Nucleus accumbens (tissue), 56 donors: ENCODE measurements at places on chromosomes 13 and 19.

- DNase-seq = no peak
Observed at GRCh38 chr13:32247887-32248286, 67.3 kb downstream of the ZAR1L start.

GRCh38 chr13:98761986-98762616 is 9.6 kb upstream of the SLC15A1 start:
- DNase-seq = no peak

DNA sequence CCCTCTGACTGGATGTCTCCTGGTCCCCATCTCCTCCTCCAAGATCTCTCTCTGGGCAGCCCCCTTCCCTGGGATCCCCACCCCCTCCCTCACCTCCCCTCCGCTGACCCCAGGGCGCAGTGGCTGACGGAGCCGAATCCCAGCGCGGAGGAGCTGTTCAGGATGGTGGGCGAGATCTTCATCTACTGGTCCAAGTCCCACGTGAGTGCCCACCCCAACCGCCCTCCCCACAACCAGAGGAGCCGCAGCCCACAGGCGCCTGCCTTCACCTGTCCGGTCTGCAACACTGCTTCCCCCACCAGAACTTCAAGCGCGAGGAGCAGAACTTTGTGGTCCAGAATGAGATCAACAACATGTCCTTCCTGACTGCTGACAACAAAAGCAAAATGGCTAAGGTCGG is 89.4 kb downstream of the RYR1 start:
- no peak for DNase-seq

DNA sequence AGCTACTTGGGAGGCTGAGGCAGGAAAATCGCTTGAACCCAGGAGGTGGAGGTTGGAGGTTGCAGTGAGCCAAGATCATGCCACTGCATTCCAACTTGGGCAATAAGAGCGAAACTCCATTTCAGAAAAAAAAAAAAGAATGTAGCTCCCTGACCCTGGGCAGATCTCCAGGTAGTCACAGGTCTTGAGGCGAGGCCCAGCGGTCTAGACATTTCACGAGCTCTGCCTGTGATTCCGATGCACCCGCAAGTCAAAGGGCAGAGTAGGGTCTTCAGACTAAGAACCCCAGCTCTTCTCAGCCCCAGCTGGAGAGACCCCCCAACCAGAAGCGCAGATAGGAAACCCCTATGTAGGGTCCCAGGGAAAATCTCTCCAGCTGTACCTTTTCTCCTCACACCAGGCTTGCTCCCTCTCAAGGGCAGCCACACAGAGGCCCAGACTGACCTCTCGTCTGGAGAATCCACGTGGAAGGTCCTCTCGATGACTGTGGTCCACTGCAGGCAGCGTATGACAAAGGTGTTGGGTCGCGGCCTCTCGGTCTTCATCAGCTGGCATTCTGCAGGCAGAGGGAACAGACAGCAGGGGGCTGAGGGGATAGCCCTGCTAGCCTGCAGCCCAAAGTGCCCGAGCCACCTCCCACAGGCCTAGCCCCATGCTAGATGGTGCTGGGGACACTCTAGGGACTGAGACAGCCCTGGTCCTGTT is 28.4 kb upstream of the CCNP start:
- DNase-seq = no peak

- DNase-seq = no peak
Observed at GRCh38 chr13:41361491-41361890, 50.4 kb downstream of the NAA16 start.

DNA sequence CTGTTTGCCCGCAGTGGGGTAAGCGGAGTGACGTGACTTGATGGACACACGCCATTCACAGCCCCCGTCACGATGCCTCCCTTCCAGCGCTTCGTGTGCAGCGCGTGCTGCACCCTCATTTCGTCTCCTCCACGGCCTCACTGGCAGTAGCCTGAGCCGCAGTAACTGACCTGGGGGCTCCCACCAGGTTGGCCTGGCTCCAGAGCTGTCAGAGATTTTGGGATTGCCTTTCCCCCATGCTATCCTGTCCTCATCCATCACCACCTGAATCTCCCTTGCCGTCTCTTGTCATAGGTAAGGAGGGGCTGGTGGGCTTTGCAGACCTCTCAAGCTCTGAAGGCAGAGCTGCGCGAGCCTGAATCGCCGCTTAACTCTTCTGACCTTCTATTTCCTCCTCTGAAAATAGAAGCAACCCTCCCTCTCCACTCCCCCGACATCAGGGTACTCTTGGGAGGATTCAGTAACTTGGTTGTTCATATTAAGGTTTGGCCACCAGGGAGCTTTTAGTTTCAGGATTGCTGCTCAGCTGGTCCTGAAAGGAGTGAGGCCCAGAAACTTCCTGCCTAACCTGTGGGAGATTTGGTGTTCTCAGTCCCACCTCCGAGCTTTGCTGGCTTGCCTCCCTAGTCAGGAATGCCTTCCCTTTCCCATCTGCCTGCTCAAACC is 27.9 kb downstream of the SIGLEC5 start:
- no peak for DNase-seq

- DNase-seq = no peak
Observed at GRCh38 chr19:21841081-21841480, 5.1 kb upstream of the ZNF43 start.

GRCh38 chr19:37966662-37967231 is 59.7 kb downstream of the SIPA1L3 start:
- no peak for DNase-seq

DNA sequence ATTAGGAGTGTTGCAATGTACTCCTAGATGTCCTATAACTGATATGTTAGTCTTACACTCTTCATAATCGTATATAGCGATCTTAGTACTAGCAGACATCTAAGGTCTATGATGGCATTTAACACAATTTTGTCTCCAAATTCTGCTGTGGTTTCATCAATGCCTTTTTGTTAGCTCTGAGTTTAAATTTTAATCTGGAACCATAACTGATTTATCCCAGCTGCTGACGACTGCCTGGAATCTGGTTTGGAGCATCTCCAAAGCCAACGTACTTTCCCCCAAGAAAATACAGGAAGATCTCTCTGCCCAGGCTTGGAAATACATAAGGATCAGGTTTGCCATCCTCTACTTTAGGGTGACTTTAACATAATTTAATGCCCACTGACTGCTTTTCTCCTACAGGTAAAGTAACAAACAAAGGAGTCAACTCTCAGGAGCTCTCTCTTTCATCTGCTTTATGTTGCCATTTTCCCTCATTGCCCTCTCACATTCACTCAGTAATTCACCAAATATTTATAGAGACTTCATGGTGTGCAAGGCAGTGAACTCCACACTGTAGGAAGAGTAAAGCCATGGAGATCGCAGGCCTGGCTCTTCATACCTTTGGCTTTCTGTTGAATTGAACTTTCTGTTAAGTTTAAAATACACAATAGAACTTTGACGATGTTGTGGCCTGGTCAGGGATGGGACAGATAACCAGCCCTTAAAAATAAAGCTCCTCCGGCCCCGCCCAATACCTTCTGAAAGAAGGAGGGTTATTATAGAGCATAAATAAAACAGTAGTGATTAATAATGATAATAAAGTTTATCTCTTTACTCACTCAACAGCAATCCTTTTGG is 23.3 kb upstream of the SPART start:
- DNase-seq = no peak

- DNase-seq = peak; percentile 38
Observed at GRCh38 chr19:46296722-46297461, at the start of gene HIF3A. Gene HIF3A, plus strand, starts transcription at chr19:46297042. Its CDS starts 35 bp downstream, at chr19:46297077.

DNA sequence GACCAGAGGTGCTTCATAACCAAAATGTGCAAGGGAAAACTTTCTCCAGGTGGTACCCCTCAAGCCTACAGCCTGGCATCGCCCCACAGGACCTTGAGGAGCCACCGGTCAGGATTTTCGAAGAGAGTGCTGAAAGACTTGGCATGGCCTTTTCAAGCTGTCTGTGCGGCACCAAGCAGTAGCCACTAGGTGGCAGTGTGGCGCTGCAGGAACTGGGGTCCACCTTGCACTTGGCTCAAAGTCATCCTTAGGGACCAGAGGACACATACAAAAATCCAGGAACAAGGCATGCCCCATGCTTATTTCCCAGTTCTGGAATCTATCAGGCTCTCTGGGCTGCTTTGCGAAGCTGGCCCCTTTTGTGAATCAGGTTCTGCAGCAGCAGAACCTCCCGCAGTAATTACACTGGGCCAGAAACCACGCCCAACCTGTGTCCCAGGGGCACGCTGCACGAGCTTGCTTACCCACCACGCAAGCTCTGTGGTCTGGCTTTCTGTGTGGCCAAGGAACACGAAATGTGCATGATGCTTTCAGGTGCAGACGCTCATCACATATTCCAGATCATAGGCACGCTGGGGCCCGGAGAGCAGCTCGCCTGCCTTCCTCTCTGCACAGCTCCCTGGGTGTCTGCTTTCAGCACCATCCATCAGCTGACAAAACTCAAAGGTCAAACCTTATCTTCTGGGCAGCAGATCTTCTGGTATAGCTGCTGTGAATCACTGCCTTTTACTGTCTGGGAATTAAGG is 87.2 kb downstream of the SLC7A1 start:
- peak; percentile 41 for DNase-seq

- no peak for DNase-seq
Observed at GRCh38 chr19:3523361-3524077, 15.5 kb upstream of the TEKTIP1 start.

- DNase-seq = no peak
Observed at GRCh38 chr13:70107498-70108281, at the start of gene ATXN8OS. Gene ATXN8OS, plus strand, starts transcription at chr13:70107826.

GRCh38 chr19:42188665-42189064 is 28.8 kb downstream of the DEDD2 start:
- DNase-seq = no peak

DNA sequence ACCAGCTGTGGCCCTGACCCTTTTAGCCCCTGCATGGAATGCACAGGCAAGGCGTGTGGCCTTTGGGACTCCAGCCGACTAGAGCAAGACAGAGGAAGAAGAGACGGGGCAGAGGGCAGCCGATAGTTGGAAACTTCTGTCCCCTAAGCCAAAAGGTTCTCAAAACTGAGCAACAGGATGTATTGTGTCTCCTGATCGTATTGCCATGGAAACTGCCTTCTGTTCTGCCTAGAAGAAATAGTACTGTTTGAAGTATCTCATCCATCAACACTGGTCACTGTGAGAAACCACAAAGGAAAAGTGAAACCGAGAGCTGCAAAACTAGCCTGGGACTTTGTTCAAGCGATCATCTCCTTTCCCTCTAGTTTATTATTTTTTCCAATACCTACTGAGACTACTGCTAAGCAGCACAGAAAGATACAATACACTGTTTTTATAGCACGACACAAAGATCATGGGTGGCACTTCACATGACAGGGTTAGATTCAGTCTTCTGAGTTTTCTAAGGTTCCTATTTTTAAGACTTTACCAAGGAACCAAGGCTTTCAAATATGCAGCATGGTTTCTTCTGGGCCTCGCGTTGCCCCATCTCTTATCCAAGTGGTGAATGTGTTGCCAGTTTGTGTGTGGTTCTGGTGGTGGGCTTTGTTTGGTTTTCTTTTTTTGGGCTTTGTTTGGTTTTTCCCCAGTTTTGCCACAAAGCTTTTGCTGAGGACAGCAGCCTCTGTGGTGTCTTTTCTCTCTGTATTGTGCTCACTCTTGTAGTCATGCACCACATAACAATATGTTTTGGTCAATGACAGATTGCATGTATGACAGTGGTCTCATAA is 49.3 kb upstream of the GPR183 start:
- no peak for DNase-seq

DNA sequence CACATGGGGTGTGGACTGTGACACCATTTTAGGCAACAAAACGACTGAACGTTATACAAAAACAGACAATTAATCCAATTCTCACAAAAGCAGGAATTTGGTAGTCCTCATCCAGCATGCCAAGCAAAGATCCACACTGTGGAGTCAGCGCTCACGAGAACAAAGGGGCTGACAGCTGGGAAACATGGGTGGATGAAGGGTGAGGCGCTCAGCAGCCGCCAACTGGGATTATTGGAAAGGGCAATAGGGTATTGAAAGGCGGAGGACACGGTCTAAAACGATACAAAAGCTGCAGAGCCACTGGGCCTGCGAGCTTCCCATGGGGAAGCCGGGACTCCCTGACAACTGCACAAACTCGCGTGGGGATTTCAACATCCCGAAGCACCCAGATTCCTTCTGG is 4.7 kb upstream of the ZNF813 start:
- DNase-seq = no peak

DNA sequence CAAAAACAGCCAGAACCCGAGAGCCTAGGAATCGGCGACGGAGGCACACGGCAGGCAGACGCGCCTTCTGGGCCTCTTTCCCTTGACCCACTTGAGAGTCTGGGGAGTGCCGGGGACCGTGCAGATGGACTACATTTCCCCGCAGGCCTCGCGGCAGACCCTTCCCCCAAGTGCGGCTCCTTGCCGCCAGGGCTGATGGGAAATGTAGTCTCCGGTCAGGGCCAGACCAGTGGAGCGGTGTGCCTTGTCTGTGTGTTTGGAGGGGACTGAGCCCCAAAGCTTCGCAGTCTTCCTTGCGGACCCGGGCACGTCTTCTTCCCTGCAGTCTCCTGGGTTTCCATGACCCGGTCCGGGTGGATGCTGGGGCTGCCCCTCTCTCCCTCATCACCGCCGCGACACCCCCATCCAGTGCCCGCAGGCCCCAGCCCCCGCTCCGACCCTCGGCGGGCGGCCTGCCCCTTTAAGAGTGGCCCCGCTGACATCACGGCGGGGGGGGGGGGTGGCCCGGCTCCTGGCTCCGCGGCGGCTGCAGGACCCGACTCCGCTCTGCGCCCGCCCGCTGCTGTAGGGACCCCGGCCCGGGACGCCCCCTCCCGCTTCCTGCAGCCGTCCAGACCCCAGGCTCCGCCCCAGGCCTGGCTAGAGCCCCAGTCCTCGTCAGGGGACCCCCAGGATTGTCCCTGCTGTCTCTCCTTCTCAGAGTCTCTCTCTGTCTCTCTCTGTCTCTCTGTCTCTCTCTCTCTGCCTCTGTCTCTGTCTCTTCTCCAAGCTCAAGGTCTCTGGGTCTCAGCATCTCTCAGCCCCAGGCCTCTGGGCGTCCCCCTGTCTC is 758 bp upstream of the CACNG7 start:
- DNase-seq = peak; percentile 79

DNA sequence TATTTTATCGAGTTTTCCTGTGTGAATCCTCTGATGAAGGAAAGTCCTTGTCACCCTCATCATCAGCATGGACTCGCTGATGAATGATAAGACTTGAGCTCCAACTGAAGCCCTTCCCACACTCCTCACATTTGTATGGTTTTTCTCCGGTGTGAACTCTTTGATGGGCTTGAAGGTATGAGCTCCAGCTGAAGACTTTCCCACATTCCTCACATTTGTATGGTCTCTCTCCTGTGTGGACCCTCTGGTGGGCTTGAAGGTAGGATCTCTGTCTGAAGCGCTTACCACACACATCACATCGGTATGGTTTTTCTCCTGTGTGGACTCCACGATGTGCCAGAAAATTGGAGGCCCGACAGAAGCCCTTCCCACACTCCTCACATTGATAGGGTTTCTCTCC is 21.7 kb downstream of the ZNF45 start:
- no peak for DNase-seq

DNA sequence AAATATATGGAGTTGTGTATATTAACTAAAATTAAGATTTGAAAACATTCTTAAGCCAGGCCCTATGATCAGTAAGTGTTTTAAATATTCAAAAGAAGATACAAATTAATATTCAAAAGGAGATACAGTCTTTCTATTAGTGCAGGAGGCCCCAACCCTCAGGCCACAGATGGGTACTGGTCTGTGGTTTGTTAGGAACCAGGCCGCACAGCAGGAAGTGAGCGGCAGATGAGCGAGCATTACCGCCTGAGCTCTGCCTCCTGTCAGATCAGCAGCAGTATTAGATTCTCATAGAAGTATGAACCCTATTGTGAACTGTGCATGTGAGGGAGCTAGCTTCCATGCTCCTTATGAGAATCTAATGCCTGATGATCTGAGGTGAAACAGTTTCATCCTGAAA is 232.9 kb downstream of the FOXO1 start:
- no peak for DNase-seq
